NCI-H526 (cell line): ENCODE measurements at places on chromosomes 4 and X.

DNA sequence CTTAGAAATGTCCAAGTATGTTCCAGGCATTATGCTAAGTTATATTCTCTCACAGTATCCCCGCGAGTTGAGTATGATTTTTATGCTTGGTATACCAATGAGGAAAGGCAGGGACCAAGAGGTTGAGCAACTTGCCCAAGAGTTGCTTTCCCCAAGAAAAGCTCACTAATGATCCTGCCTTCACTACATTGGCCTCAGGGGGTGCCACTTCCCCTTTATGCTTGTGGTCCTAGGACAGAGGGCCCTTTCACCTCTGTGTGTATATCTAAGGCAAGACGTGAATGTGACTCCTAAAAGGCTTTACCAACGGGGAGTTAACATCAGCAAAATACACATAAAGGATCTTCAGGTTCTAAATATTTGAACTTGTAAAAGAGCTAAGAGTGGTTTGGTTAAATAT, 164.4 kb upstream of the CPEB2 start:
- DNase-seq, result no peak

GRCh38 chr4:8157496-8157895, 1.1 kb downstream of the ABLIM2 start:
- DNase-seq, result no peak

GRCh38 chr4:56704089-56704871, 23.2 kb upstream of the HOPX start:
- no peak for DNase-seq

GRCh38 chr4:83961575-83961974, 425.7 kb downstream of the GPAT3 start:
- no peak for DNase-seq

DNA sequence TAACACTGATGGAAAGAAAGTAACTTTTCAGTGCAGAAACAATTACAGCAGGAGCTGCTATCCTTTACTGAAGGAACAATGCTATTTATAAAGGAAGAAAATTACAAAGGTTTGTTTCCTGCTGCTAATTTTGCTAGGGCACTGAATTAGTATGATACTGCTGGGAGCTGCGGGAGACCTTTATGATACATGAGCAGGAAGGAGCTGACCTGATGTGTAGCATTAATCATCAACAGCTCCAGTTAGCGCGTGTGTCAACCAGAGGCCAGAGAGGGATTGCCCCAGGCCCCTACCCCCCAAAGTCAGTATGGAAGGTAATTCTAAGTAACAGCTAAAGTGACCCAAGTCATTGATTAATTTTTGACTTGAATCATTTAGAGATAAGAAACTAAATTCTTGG, 728.9 kb downstream of the PCDH18 start:
- no peak for DNase-seq

DNA sequence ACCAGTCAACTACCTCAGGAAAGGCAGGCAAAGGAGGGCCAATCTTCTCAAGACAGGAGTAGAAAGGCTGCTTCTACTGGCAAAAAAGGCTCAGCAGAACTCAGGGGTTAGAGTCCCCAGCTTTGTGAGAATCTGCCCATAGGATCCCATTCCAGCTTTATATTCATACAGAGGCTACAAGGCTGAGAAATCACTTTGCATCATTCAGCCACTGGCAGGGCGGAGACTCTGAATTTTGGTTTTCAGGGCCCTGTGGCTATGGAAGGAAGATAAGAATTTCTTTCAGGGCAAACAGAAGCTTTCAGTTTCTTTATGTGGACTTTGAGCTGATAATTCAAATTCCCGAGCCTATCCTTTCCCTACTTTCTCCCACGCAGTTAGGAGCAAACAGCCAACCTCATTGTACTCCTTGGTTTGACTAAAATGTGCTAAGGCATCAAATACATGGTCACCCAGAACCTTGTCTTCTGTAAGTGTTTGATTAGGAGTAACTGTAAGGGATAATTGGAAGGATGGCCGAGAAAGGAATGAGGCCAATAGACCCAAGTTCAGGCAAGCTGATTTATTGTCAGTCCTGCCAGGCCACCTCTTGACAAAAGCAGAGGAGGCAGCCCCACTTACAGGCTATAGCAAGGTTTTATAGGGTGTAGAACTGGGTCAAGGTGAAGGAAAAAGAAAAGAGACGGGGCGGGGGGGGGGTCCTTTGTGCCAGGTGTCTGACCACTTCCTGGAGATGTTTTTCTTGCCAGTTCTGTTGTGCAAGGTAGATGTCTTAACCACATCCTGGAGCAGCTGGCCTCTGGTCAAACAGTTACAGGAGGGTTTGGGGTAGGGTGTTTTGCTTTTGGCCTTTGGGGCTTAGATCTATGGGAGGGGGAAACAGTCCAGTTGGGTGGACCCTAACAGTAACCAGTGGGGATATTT, 165.3 kb upstream of the PPP1R2C start:
- DNase-seq, result no peak

DNA sequence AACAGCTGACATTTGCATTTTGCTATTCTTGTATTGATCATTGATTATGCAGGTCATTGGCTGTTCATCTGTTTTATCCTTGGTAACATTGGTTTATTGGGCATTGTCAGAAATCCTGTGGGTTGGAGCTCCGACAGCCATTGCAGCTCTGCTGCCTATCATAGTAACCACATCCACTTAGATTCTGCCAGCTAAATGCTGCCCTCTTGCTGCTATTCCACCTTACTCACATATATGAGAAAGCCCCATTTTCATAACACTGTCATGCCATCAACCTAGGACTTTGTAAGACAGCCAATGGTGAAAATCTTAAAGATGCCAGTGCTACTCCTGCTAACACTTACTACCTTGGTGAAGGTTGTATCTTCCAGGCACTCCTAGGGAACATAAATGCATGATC, 187.3 kb upstream of the CXCL13 start:
- DNase-seq, result peak; percentile 2

DNA sequence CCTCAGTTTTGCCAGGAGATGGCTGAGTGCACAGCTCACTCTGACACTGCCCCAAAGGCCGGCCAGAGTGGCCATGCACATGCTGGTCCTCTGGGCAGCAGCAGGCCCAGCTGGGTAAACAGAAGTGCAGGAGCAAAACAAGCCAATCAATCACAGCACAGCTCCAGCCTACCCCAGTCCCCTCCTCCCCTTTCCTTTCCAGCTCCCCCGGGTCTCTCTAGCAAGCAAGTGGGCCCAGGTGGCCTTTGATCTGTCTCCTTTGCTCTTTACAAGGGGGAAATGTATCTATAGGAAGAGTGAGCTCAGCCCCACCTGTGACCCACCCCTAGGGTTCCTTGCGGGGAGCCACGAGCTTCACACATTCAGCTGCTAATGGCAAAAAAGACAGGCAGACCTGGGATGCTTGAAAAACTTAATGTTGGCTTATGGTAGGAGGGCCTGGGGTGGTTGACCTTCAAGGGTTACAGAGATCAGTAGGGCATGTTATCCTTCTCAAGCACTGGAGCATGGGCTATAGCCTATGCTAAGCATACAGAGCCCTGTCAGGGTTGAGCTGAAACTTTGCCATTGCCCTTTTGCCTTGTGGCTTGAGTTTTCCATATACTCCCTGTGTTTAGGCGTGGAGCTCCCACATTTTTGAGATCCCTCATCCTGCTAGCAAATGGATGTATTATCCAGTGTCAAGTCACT, 57.8 kb upstream of the PLAC1 start:
- DNase-seq, result no peak

DNA sequence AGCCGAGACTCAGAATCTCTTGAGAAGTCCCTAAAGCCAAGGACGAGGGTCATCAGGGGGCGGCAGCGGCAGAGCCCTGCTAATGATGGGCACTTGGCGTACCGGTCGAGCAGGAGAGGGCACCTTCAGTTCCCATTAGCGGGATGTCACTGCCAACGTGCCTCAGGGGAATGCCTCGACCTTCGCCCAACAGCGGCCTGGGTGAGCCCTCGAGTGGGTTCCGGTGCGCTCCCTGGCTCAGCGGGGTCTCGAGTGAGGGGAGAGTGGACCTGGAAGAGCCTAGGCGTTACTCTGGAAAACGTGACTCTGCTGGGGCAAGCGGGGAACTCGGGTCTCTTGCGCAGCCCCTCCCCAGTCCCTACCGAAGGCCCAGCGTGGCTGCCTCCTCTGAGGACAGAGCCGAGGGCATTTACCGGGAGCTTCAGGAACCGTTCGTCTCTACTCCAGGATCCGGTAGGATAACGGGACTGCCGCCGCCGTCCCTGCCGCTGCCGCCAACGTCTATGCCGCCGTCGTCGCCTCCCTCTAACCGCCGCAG, 36.9 kb downstream of the PGRMC1 start:
- DNase-seq, result no peak

DNA sequence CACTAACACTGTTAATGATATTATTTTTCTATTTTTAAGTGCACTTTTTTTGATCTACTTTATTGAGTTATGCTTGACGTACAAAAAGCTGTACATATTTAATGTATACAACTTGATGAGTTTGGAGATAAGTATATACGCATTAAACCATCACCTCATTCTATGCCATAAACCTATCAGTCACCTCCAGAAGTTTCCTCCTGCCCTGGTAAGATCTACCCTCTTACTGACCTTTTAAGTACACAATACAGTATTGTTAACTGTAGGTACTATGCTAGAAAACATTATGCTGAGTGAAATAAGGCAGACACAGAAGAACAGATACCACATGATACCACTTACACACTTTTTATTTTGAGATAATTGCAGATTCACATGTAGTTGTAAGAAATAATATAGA, 36.9 kb downstream of the INTS6L start:
- no peak for DNase-seq

DNA sequence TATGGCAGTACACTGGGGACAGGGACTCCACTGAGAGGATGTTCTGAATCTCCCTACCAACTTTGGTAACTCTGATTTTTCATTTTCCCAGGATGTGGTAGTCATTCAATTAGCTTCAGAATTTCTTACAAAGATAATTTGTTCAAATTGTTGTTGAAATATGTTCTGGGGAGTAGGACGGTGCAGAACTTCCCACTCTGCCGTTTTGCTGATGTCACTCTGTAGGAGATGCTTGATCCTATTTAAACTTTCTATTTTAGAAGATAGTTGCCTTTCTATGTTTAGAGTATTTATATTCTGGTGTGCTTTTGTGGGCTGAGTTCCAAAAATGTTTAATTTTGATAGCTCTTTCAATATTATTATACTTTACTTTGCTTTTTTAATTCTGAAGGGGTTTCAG, 55.2 kb downstream of the ADAM29 start:
- no peak for DNase-seq

- DNase-seq, result no peak
Measured at GRCh38 chr4:81982846-81983540, 390.8 kb downstream of the HNRNPD start.

- DNase-seq, result peak; percentile 89
Measured at GRCh38 chr4:37243722-37244582, 591 bp upstream of the NWD2 start.

GRCh38 chrX:77771601-77772000, 14.4 kb downstream of the ATRX start:
- no peak for DNase-seq

GRCh38 chr4:155573126-155573525, 93.5 kb upstream of the GUCY1A1 start:
- DNase-seq, result no peak

GRCh38 chr4:53505947-53506346, 85.3 kb downstream of the LNX1 start:
- DNase-seq, result no peak

DNA sequence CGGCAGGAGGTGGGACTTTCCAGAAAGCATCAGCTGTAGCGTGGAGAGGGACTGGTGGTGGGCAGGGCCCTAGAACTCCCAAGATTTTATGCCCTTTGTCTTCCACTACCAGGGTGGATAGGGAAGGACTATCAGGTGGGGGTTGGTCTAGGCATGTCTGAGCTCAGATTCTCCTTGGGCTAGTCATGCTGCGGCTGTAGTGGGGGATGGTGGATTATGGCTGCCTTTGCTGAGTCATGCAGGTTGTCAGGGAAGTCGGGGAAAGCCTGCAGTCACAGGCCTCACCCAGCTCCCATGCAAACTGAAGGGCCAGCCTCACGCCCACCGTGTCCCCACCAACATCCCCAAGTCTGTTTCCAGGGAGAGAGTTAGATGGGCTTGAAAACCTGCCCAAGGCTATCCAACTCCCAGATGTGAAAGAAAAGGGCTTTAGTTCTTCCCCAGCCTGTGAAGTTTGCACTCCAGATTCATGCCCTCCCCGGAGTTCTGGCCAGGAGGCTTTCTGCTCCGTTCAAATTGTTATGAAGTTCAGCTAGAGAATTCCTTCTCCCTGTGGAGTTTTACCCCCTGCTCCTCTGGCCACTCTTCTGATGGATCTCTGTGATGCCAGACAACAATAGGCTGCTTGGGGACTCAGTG, 13.4 kb upstream of the MEPE start:
- DNase-seq, result no peak

- DNase-seq, result no peak
Measured at GRCh38 chr4:2982012-2982411, 18.6 kb downstream of the GRK4 start.

DNA sequence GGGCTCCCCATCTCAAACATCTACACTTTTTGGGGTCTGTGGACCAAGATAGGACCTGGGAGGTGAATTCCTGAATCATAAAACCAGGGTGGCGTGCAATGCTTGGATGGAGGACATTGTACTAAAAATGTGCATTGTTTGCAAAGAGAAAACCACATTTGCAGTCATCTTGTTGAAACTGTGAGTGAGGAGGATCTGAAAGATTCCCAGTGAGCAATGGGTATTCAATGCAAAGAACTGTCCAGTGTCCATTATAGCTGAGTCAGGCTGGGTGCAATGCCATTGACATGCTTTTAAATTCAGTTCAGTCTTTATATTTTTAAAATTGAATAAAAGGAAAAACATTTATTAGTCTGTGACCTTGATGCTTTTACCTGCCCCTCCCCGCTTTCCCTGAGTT, 215.7 kb downstream of the STK32B start:
- DNase-seq, result no peak

GRCh38 chrX:68658530-68658929, 11.1 kb downstream of the STARD8 start:
- DNase-seq, result no peak

DNA sequence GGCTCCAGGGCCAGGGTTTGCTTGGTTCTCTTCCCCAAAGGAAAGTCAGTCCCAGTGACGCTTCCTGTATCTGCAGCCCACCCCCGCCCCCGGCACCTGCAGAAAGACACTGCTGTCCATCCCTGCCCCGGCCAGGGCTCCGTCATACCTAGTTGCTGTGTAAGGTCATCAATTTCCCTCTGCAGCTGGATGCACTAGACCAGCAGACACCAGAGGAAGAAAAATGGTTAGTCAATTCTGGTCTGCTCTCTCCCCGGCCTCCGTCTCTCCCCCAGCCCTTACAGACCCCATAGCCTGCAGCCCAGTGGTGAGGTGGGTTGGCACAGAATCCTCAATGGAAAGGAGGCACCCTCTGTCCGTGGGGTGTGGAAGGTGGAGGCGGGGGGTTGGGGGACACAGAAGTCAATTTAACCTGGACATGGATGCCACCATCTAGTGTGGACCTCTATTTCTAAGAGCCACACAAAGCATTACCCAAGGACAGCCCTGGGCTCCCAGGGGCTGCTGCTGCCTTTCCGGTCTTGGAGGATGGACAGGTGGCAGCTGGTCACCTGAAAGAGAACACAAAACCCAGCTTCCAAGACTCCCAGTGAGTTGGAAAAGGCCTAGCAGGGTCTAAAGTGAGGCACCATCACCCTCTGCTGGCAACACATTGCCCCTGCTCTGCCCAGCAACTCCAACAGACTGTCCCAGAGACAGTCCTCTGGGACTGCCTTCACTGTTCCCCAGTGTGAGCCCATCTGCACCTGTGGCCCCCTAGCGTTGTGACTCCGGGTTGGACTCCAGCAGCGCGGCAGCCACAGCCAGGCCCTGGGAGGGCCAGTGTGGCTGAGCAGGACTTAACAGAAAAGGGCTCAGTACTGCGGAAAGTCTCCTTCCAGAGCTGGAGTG, 40.2 kb upstream of the NHSL2 start:
- peak; percentile 59 for DNase-seq
